Stimulated activated CD8-positive, alpha-beta memory T cell treated with anti-CD3 and anti-CD28 coated beads, Interleukin-4, amount 100 ng/mL, for 1 hour (primary cell): ENCODE measurements at places on chromosomes 16 and 17.
A peak's percentile ranks its signal among the peaks of the same experiment; 100 is the strongest.

DNA sequence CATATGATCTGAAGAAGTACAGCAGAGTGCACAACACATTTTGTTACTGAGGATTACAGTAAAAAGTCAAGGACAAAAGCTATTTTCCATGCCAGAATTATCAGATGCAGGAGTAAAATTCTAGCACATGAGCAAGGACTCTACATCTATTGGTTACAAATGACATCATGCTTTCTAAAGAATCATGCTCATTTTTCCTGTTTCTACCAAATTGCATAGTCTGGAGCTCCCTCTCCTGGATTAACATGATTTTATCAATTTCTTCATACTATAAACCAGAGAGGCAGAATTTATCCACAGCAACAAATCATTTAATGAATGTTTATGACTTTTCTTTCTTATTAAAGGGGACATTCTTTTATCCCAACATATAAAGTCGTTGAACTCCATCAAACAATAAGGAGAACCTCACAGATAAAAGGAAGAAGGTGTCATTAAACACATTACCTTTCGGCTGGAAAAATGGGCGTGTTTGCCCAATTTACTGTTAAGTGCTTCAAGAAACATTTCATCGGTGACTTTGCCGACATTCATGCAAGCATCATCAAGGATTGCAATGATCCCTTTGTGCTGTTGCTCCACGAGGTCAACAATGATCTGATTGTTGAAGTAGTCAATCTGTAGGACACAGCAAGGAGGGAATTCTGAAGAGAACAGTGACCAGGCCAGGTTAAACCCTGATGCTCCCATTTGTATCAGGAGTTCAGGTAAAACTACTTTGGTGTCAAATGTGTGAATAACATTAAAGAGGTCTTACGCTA, 121.7 kb downstream of the MYO1D start:
- DNase-seq: no peak

GRCh38 chr16:5649762-5650743, 552.5 kb upstream of the EEF2KMT start:
- DNase-seq: no peak

GRCh38 chr16:17481736-17482135, 11.0 kb upstream of the XYLT1 start:
- no peak for DNase-seq

- no peak for DNase-seq
Observed at GRCh38 chr17:67490471-67490870, 113.4 kb downstream of the PITPNC1 start.

DNA sequence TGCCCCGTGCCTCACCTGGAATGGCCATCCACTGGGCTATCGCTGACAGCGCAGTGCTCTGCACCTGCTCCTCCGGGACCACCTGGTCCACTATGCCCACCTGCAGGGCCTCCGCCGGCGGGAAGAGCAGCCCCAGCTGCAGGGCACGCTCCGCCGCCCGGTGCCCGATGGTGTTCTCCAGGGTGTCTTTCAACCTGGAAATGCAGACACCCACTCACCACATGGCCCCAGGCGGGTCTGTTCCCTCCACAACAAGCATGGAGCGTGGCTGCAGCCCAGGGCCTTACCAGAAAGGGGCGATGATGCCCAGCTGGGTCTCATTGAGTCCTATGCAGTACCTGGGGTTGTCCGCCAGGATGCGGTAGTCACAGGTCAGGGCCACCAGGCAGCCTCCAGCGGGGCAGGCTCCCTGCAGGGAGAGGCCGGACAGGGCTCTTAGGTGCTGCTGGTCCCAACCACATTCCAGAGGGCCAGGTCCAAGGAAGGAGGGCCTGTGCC, 6.8 kb downstream of the DNASE1L2 start:
- no peak for DNase-seq

DNA sequence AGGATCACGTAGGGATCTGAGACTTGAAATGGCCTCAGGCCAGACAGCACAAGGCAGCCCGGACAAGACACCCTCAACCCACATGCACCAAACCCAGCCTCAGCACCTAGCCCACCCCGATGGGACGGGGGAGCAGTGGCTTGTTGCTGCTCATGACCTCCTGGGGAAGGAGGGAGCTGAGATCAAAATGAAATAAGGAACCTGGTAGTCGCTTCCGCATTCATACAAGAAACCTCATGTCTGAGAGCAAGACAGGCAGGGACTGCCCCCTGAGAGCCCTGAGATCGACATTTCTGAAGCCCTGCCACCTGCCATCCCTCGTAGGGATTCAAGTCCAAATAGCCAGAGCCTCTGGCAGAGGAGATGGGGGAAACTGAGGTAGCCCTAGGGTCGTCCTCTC, 5.7 kb upstream of the CEP131 start:
- no peak for DNase-seq

DNA sequence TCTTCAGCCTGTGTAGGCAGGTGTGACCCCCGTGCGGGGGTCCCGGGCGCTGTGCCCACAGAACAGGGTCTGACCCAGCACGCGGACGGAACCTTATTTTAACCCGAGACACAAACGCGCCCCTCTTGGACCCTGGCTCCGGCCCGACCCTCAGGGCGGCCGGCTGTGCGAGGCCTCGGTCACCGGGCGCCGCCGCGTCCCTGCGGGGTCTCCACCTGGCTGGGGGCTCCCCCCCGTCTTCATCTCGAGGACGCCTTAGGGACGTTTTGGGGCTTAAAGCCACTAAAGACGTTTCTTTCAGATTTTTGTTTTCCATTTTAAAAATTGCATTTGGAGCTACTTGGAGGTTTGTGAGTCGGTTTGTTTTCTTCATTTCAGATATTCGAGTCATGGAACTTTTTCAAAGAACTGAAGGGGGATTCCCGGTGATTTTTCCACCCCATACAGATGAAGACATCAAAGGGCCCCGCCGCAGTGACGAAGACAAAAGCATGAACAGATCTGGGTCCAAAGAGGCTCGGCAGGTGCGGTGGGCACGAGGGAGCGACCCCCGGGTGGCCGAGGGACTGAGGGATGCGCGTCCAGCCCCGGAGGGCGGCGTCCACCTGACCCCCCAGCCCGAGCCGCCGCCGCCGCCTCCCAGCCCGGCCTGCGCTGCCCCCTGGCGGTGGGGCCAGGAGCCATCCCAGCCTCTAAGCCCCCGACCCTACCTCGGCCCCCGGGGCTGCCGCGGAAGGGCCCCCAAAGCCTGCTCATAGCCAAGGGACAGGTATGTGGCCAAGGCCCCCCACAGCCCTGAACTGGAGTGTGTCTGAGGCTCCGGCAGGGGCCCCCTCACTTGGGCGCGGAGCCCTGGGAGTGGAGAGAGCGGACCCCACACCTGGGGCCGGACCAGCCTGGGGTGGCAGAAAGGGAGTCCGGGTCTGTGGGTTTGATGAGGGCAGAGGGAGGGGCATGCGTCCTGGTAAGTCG, 3.8 kb upstream of the CD7 start:
- DNase-seq: peak; percentile 70

- no peak for DNase-seq
Observed at GRCh38 chr16:23999663-24000062, 163.9 kb downstream of the PRKCB start.

- no peak for DNase-seq
Observed at GRCh38 chr17:27352448-27353032, 58.6 kb downstream of the WSB1 start.

GRCh38 chr17:2068031-2068518, 13.2 kb downstream of the HIC1 start:
- no peak for DNase-seq

- no peak for DNase-seq
Observed at GRCh38 chr16:22314661-22315626, 17.7 kb downstream of the POLR3E start.

DNA sequence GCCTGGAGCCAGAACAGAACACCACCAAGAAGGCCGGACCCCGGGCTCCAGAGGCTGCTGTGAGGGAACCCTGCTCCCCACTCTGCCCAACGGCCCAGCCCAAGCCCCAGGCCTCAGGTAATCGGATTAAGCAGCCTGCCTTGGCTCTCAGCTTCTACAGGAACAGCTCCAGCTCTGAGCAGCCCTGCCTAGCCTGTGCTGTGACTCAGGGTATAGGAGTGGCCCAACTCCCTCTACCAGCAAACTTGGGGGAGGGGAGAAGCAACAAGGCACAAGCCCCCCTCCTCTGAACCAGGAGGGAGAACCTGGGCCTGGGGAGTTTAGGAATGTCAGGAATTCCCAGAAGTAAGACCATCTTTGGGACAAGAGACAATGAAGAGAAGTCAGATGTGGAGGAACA, 849 bp upstream of the SOX15 start:
- no peak for DNase-seq

DNA sequence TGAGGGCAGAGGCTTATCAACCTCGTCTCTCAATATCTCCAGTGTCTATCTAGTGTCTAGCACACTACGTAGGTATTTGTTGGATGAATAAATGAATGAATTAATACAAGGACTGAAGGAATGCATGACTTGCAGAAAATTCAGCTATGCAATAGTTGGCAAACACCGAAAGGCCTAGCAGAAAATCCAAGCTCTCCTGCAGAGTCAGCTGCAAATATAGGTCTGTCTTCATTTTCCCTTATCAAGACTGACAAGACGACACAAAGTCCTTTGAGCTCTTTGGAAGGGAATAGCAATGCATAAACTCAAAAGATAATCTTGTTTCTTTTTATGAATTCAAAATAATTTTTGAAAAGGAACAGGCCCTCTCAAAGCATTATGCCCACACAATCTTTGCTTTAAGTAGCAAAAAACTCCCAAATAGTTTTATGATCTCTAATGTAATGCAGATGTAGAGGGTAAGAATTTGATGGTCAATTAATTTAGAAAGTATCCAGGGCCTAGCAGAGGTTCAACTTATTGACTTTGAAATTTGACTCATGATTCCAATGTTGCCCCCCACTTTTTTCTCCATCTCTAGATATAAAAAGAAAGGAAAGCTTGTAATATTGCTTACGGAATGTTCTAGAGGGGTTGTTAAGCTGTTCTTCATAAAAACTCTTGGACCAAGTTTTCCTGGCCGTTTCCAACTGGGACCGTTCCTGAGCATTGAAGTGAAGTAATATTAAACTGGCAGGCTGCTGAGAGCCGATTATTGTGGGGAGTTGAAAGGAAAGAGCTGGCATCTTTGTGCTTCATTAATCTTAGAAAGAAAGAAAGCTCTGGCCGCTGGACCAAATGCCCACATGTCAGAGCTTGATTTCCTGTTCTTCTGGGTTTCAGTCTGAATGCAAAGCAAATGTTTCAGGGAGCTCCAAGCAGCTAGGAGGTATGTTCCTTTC, 227.3 kb downstream of the HS3ST3A1 start:
- DNase-seq: no peak

GRCh38 chr17:5182597-5183409, 8.9 kb downstream of the ZNF594 start:
- no peak for DNase-seq
